Gastrocnemius medialis (tissue), 4 donors: ENCODE measurements at places on chromosomes 4 and X. TPM values are rescaled to one million over a fixed set of nuclear protein-coding genes. Genes with fewer than 3 reads are reported as not detected.

GRCh38 chr4:94171616-94172015, 36.0 kb upstream of the SMARCAD1 start:
- DNase-seq: no peak

GRCh38 chrX:23694606-23695005, 27.3 kb downstream of the PRDX4 start:
- peak; percentile 12 for DNase-seq

Gene SOD3
- 7.7 TPM for total RNA-seq

DNA sequence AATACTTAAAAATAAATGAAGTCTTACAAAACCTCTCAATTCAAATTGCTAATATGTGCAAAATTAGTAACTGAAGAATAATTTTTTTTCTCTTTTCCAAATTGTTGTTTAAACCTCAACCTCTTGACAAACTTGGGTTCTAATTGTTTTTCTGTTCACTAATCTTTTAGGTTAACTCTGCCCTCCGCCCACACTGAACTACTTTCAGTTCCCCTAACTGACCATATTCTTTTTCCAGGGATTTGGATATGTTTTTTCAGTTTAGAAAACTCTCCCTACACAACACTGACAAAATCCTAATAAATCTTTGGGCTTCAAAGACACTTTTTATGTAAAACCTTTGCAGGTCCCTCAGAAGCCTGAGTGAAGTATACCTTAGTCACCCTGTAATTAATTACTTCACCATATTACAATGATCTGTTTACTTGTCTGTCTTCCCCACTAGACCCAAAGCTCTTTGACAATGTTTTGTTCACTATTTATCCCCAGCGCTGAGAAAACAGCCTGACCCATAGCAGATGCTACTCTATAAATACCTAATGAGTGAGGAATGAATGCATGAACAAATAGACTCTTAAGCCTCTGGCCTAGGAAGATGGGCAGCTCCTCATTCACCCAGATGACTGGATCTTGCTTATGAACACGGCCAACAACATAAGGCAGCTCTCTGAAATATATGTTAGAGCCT, 134.9 kb downstream of the MAML3 start:
- DNase-seq: no peak

Gene NAP1L3
- total RNA-seq: not detected

Gene DUX4
- total RNA-seq: not detected

GRCh38 chrX:10554612-10555270, 65.6 kb downstream of the MID1 start:
- no peak for DNase-seq

GRCh38 chr4:185820146-185821028, 8.4 kb upstream of the SORBS2 start:
- DNase-seq: no peak

GRCh38 chr4:177236886-177237285, 72.8 kb upstream of the NEIL3 start:
- no peak for DNase-seq

- DNase-seq: no peak
These were observed 8.2 kb downstream of the STX18 start for GRCh38 chr4:4533461-4534169.

Gene ARHGAP36
- 2.7 TPM for total RNA-seq

- DNase-seq: no peak
These were observed 640 bp downstream of the BANK1 start for GRCh38 chr4:101791182-101791558.

GRCh38 chr4:159762672-159763071, 659.8 kb downstream of the RAPGEF2 start:
- no peak for DNase-seq

DNA sequence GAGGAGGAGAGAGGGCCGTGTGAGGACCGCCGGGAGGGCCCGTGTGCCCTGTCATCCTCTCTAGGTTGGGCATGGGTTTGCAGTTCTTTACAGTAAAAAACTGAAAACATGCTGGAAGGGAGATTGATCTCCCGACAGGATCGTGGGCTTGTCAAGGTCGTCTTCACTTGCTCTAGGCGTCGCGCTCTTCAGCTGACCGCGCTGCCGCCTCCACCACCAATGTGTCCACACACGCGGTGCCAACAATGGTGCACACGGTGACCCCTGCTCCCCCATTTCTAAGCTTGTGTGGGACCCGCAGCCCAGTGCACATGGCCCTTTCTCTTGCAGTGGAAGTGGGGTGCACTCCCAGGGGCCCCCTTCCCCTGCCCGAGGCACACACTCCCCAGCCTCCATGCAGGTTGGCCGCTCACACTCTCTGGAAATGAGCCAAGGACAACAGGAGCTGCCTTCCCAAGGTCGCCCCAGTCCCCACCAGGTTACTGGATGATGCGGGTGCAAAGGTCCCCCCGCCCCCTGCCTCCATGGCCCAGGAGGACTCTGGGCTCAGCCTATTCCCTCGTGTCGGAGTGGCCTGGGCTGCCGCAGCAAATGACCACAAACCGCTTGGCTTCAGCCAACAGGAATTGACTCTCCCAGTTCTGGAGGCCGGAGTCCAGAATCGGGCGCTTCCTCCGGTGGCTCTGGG, 1.7 kb upstream of the ZFP92 start:
- DNase-seq: no peak

DNA sequence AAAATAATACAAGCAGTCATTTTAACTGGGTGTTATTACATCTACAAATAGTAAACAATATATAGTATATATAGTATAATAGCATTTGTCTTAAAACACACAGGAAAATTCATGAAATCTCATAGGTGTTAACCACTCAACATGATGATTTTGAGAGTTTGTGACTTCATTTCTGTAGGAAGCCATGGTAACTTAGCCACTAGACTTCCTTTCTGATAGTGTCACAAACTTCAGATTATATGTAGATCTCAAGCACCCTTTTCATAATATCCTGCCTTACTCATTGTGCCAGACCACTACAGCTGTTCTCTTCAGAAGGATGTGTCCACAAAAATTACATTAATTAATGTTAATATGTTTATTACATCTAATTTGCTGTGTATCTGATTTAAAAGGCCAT, 1250.6 kb downstream of the ADGRL3 start:
- no peak for DNase-seq

GRCh38 chrX:49003696-49004095, 1.6 kb upstream of the GRIPAP1 start:
- DNase-seq: no peak

Gene GC
- total RNA-seq: 9.8 TPM

DNA sequence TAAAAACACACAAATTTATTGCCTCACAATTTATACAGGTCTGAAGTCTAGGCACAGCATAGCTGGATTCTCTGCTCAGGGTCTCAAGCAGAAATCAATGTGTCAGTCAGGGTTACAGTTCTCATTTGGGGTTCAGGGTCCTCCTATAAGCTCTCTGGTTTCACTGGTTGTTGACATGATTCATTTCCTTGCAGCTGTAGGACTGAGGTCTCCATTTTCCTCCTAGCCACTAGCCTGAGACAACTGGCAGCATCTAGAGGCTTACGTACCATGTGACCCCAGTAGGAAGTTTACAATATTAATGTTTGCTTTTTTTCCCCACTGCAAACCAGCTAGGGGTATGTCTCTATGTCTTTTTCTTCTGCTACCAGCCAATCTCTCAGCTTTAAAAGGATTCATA, 102.5 kb downstream of the CPEB2 start:
- DNase-seq: no peak

Gene SATL1
- total RNA-seq: not detected

GRCh38 chrX:132740316-132741123, 217.9 kb downstream of the HS6ST2 start:
- no peak for DNase-seq

DNA sequence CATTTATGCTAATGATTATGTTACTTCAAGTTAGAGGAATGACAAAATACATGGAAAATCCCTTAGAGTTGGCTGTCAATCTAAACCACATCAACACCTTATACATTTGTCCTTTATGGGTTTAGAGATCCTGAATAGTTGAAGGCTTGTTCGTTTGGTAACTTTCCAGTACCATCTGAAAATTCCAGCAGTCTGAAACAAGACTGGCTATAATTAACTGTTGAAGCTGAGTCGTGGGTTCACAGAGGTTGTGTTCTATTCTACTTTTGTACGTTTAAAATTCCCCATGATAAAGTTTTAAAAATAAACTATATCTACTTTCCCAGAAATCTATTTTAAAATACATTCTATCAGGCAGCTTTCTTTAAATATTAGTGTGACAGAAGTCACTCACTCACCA, 73.0 kb downstream of the USP46 start:
- no peak for DNase-seq

Gene ZAR1
- total RNA-seq: not detected

DNA sequence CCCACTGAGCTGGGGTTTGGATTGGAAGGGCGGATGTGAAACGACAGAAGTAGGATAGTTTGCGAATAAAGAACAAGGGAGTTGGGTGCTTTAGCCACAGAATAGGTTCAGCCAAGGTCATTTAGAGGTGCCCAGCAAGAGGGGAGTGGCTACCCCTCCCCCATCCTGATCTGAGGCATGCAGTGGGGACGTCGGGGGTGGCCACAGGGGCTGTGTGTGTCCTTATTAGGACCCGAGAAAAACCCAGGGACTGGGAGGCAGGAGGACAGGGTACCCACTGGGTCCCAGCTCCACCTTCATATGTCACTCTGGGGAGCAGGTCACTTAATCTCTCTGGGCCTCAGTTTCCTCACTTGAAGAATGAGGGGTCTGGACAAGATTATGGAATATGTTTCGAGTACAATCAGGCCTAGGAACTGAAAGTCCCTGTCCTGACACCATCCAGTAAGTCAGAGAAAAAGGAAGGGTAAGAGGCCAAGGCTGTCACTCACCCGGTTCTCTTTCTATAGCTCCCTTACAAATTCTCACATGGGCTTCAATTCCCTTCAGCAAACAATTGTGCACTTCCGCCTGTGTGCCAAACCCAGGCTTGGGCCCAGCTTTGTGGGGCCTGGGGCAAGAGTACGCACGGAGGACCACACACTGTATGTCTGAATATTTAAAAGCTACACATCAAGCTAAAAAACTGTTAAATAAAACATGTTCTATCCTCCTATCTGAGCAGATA, 4.2 kb upstream of the NYX start:
- no peak for DNase-seq

Gene AVPR2
- total RNA-seq: 1.5 TPM

Gene RHOXF2B
- not detected for total RNA-seq

DNA sequence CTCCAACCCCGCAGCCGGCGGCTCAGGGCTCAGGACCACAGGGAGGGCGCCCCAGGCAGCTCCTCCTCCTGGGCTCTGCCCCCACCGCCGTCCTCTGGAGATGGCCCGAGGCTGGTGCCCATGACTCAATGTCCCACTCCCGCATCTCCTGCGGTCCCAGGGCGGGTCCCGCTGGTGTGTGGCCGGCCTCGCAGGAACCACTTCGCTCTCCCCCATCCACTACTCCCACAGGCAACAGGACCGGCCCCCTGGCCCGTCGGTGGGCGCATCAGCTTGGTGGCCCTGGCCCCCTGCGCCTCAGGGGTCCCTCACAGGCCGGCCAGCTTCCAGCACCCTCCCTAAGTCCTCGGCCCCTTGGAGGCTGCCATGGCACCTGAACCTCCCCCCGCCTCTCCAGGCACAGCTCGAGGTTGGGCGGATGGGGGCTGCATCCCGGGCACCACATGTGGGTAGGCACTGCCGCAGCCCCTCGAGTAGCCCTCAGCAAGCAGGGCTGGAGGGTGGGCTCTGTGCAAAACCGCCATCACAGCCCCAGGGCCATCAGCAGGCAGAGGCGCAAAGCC, 22.8 kb upstream of the SPON2 start:
- DNase-seq: no peak

DNA sequence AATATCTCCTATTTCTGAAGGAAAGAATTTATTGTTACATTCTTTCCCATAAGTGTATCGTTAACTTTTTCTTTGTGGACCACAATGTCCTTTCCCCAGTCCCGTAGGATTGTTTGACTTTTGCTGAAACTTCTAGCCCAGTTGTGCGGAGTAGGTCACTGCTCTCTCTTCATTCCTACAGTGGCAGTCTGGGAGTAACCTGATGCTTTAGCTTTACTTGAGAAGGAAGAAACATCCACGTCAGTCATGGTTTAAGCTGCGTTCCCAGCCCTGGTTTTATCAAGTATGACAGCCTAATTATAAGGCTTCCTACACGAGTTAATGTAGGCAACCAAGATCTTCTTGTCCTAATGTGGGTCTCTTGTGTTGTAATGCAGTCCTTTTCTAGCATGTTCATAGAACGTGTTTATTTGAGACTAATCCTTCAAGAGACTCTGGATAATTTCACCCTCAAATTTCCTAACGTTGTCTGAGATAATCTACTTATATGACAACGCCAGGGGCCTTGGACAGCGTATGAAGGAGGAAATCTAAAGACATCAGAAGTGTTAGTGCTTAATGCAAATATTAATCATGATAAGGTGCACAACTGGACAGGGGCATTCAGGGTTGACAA, 40.8 kb upstream of the GRPR start:
- no peak for DNase-seq

GRCh38 chrX:6465756-6466155, 69.2 kb downstream of the VCX3A start:
- DNase-seq: no peak

- DNase-seq: no peak
These were observed 24.1 kb upstream of the SOD3 start for GRCh38 chr4:24771241-24771640.

Gene GRPEL1
- total RNA-seq: 58.0 TPM

DNA sequence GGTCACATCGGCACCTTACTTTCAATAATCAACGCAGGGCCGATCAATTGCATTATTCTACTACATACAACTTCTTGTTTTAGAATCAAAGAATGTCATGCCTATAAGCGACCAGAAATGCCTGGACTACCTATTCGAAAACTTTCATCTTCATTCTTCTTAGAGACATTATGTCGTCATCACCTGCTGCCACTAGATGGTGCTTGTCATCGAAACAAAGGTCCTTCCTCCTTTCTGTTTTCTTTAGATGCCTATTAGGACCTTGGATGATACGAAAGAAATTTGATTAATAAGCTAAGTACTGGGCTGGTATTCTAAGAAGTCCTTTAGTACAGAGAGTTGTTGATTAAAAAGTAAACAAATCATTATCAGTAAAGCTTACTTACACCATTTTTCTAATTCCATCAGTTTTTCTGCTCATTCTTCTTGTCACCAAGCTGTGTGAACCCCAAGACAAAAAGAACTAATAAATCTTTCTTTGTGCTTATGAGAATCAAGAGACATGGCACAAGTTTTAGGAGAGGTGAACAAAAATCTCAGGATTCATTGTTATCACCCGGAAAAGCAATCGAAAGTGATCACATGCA, 154.5 kb upstream of the SLC4A4 start:
- peak; percentile 17 for DNase-seq

Gene ADRA2C
- total RNA-seq: 7.9 TPM

Gene BTC
- total RNA-seq: 0.10 TPM

GRCh38 chr4:48400416-48400815, 59.1 kb downstream of the SLAIN2 start:
- peak; percentile 20 for DNase-seq

DNA sequence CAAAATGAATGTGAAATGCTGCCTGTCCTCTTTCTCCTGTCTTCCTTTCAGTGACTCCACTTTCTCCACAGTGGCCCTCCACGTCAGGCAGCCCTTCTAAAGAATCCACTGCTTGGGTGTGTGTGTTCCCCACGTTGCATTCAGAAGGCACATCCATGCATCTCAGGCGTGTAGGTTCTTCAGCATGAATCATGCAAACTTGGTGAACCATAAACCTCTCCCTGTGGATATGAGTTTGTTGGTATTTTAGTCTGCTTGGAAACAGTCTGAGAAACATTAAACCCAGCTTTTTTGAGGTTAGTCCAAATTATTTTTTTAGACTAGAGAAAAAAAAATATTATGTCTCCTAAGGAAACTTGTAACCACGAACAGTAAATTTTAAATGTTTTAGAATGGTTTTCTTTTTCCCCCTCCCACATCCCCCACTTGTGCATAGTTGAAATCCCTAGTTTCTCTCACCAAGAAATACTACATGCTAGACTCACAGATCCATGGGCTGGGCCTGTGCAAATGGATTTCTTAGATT, 251.6 kb downstream of the CBR4 start:
- DNase-seq: no peak

Gene SSX2B
- total RNA-seq: not detected
